ENCODE measurements at places on chromosomes 13 and 19. TPM values are rescaled to one million over a fixed set of nuclear protein-coding genes. Genes with fewer than 3 reads are reported as not detected.

- no peak for DNase-seq
Observed at GRCh38 chr19:4357921-4358326, 14.6 kb downstream of the MPND start.

- DNase-seq: no peak
Observed at GRCh38 chr19:45663800-45664199, 4.2 kb upstream of the GIPR start.

DNA sequence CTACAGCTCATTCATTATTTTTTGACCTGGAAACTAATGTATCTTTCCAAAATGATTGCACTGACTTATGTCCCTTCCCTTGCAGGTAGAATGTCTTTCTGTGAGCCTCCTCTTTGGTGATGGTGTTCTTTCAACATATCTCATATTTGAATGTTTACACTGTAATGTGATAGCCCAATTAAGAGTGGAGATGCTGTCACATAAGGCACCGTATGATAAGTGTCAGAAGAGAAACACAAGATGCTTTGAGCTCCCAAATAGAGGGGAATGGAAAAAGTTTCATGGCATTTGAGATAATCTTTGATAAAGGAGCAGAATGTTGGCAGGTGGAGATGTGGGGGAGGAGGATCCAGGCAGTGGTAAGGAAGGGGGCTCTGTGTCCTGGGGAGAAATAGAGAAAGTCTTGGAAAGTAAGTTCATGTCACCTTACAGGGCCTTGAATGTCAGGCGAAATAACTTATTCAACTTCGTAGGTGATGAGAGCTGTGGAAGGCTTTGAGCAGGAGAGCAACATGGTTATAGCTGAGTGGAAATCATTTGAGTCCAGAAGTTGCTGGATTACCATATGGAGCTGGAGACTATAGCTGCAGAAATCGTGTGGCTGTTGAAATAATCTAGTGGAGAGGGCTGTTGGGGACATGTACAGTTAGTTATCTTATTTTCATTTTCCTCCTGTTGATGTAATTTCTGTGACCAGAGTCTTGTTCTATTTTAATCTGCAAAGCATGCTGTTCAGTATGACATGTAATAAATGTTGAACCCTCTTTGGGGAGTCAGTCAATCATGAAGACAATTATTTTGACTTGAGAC, 10.3 kb upstream of the RNF113B start:
- DNase-seq: no peak

GRCh38 chr19:49422407-49423070, 702 bp downstream of the PTH2 start:
- DNase-seq: no peak

- DNase-seq: no peak
Observed at GRCh38 chr13:110149036-110149435, 157.9 kb downstream of the COL4A1 start.

GRCh38 chr19:4035018-4035566, 27.6 kb downstream of the PIAS4 start:
- no peak for DNase-seq

- DNase-seq: no peak
Observed at GRCh38 chr13:110916301-110917142, 1.7 kb upstream of the ANKRD10 start.

GRCh38 chr13:40770609-40770933, 419 bp downstream of the MRPS31 start:
- no peak for DNase-seq

Gene ZNF229
- total RNA-seq: 4.4 TPM

DNA sequence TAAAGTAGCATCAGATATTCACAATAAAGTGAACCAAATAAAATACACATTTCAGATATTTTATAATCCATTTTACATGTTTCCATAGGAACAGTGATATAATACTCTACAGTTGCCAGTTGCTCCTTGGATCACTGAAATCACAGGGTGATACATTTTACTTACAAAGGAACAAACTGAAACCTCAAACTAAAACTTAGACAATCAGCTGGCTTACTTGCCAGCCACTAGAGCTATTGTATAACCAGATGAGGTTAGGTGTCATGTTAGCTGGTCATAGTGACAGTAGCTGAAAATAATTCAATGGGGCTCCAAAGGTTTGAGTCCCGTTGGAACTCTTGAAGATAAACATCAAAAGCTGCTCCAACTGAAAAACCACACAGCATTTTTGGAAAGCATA, 274.6 kb downstream of the ITGBL1 start:
- no peak for DNase-seq

All from mesenteric fat pad (tissue), 1 donor.